ENCODE measurements at places on chromosomes 3 and 15. TPM values are rescaled to one million over a fixed set of nuclear protein-coding genes. Genes with fewer than 3 reads are reported as not detected.

GRCh38 chr3:45105855-45106671 lies 40.1 kb downstream of the CDCP1 start:
- DNase-seq, result no peak

DNA sequence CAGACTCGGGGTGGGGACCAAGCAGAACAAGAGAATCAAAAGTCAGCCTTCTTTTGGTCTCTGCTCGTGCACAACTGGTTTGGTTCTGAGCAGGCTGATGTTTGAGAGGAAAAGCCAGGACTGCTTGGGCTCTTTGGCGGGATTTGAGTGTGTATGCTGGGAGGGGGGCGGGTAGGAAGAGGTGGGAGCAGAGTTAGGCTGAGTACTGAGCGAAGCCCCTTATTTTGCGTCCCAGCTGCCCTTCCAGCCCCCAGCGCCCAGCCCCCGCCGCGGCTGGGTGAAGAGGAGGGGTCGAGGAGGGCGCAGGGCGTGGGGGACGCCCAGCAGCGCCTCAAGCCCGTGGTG lies 153.5 kb upstream of the GOLIM4 start:
- no peak for DNase-seq

- DNase-seq, result no peak
Observed at GRCh38 chr15:63323798-63324563, 46.6 kb downstream of the APH1B start.

- no peak for DNase-seq
Observed at GRCh38 chr3:161108840-161109239, 3.7 kb upstream of the B3GALNT1 start.

The CXCR6 gene
- 1.5 TPM for total RNA-seq
